Right hindlimb (tissue), 1 donor: ENCODE measurements at places on chromosomes 1 and 21.

- peak; percentile 87 for DNase-seq
Observed at GRCh38 chr1:201982082-201982622, 296 bp upstream of the RNPEP start.

DNA sequence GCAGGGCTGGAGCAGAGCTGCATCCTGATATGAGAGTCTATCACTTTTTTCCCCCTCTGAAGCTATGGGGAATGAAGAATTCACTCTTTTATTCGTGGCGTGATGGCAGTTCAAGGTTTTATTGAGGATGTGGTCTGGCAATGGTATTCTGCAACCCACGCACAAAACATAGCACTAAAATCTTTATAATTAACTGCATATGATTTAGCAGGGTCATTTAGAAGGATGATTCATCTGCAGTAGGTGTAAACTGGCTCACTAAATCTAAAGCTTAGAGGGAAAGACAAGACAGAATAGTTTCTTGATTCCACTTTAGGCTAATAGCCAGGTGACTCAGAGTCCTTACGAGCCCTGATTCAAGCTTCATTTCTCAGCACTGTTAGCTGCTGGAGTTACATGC, 25.0 kb upstream of the CHRM3 start:
- no peak for DNase-seq

- DNase-seq: peak; percentile 91
Observed at GRCh38 chr21:35256468-35256988, 207.4 kb upstream of the RUNX1 start.

DNA sequence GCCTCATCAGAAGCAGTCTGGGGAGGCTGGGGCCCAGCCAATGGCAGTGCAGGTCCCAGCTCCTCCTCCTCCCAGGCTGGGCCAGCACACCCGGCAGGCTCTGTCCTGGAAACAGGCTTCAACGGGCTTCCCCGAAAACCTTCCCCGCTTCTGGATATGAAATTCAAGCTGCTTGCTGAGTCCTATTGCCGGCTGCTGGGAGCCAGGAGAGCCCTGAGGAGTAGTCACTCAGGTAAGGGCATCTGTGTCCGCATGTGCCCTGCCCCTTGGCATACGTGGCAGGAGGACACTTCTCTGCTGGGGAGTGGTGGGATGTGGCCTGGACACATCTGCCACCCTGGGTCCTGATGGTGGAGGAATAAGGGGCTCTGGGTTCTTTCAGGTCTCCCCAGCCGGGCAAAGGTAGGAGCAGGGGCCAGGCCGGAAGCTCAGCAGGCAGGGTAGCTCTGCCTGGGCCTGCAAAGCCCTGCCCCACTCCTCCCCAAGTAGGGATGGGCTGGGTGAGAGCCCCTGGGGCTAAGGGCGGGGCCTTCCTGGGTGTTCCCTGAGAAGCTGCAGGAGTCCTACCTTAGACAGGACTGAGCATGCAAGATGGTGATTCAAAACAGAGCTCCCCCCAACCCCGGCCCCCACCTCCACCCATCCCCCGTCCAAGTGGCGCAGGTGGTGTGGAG, at the start of gene GJB5:
Gene GJB5 (plus strand): TSS at position 84 of the 674 bp plus-strand sequence. CDS start 2,284 bp downstream, outside the sequence.
- no peak for DNase-seq
